ENCODE measurements at places on chromosomes 11 and 22.

DNA sequence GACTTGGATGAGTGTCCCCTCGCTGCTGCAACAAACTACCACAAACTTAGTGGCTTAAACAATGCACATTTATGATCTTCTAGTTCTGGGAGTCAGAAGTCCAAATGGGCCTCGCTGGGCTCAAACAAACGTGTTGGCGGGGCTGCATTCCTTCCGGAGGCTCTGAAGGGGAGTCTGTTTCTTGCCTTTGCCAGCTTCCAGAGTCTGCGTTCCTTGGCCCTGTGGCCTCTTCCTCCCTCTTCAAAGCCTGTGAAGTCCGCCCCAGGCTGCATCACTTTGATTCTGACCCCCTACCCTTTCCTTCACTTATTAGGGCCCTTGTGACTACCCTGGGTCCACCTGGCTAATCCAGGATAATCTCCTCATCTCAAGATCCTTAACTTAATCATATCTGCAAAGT lies 80.3 kb upstream of the NECTIN1 start:
- no peak for DNase-seq

GRCh38 chr11:47461876-47462275 lies 12.9 kb upstream of the RAPSN start:
- DNase-seq, result no peak

- DNase-seq, result no peak
Measured at GRCh38 chr22:47192651-47193437, 430.4 kb downstream of the TBC1D22A start.

DNA sequence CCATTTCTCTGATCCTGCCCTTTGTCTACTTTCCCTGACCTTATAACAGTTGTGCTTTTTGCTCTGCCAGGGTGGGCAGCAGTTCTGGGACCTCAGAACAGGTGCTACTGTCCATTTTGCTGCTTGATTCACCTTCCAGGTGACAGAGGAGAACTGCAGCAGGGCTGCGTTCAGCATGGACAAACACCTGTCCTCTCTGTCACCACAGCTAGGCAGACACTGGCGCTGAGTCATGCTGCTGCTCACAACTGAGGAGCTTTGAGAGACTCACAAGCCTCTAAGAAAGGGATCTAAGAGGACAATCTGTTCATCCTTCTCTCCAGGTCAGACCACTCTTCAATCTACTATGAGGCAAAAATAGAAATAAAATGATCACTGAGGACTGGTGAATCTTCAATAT lies 1144.5 kb upstream of the CCDC90B start:
- no peak for DNase-seq

DNA sequence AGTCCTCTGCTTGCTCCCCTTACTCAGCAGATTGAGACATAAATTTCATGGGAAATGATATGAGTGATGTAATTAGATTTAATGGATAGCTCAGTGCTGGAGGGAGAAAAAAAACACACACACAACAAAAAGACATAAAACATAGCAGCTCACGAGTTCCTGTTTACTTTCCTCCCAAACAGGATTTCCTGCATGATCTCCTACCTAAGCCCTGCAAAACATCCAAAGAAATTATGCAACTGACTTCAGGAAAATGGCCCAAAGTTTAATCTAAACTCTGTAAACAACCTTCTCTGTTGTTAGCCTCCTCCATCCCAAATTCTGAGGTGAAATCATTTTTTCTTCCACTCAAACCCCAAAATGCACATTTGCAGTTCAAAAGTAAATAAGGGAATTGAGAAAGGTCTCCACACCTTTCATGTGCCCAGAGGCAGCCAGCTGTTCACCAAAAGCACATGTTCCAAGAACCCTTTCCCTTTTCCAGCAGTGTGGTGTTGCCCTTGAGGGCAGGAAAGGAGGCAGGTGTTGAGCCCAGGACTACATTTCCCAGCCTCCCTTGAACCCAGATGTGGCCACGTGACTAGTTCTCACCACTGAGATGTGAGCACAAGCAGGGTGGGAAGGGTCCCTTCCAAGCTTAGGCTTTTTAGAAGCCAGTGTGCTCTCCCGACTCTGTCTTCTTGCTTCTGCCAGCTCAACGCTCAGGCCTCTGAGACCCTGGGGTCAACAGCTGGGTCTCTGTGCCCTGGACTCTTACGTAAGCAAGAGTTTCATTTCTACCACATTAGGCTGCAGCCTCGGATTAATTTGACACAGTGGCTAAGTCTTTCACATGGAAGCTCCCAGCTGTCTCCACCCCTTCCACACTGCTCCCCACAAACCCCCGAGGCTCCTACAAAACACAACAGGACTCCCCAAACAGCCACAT lies 301.2 kb downstream of the CTTN start:
- no peak for DNase-seq

- DNase-seq, result no peak
Measured at GRCh38 chr11:50174189-50174588, 141.5 kb downstream of the OR4C45 start.

DNA sequence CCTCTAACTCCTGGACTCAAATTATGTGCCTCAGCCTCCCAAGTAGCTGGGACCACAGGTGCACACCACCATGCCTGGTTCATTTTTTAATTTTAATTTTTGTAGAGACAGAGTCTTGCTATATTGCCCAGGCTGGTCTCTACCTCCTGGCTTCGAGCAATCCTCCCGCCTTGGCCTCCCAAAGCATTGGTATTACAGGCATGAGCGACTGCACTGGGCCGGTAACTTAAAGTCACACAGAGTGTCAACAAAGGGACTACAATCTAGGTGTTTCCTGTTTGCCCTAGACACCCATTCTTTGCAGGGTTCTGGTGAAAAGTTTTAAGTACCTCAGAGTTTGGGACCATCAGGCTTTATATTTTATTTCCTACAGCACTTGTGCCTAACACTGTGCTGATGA lies 8.4 kb downstream of the UVRAG start:
- DNase-seq, result no peak

DNA sequence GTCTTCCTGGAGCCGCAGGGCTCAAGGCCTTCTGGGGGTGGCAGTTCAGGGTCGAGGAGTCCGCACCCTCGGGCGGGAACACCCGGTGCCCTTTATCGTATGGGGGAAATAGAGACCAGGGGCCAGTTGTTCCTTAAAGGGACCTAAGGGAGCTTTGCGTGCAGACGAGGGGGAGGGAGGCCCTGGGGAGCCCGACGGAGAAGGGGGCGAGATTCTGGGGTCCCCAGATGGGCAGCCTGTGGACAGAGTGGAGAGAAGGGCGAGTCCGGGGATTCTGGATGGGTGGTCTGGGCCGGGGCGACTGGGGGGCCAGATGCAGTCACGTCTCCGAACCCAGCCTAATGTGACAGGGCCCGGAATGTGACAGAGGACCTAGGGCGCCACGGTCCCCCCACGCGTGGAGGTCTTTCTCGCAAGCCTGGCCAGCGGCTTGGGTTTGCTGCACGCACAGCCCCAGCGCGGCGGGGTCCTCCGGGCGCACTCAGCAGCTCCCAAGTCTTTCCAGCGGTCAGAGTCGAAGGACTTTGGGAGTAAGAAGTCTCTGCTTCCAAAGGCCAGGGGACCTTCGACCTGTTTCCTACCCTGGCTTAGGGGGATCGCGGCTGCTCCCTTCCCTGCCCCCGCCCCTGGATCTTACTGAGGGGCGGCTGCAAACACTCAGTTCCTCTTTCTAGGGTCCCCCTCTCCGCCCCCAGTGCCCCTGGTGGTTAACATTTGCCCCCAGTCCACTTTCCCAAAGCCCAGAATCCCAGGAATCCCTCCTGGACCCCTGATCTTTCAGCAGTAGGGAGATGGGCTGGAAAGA lies 547 bp downstream of the TUBA8 start:
- DNase-seq, result no peak

All from cortex of kidney (tissue), 1 donor.